ENCODE measurements at places on chromosomes 2 and 18.
A peak's percentile ranks its signal among the peaks of the same experiment; 100 is the strongest.

GRCh38 chr2:10449838-10450691 lies 1.9 kb upstream of the ODC1 start:
- DNase-seq: no peak

GRCh38 chr18:3211236-3211992 lies 8.4 kb downstream of the MYOM1 start:
- DNase-seq: no peak

GRCh38 chr2:171187177-171187576 lies 26.5 kb upstream of the TLK1 start:
- no peak for DNase-seq

- DNase-seq: peak; percentile 4
These were observed 106.4 kb downstream of the POLE4 start for GRCh38 chr2:75064691-75065396.

DNA sequence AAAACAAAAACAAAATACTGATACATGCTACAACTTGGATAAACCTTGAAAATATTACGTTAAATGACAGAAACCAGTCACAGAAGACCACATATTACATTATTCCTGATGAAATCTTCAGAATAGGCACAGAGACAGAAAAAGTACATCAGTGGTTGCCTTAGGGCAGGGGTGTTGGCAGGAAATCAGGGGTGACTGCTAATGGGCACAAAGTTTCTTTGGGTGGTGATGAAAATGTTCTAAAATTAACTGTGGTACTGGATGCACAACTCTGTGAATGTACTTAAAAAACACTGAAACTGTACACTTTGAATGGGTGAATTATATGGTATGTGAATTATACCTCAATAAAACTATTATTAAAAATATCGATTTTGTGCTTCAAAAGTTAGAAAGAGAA lies 16.6 kb downstream of the NCKAP1 start:
- no peak for DNase-seq

- no peak for DNase-seq
These were observed 65.6 kb upstream of the ZNF385B start for GRCh38 chr2:179927041-179927440.

GRCh38 chr2:196361606-196362326 lies 190.4 kb upstream of the STK17B start:
- DNase-seq: no peak

- no peak for DNase-seq
These were observed 174.2 kb upstream of the EPAS1 start for GRCh38 chr2:46123013-46123412.

DNA sequence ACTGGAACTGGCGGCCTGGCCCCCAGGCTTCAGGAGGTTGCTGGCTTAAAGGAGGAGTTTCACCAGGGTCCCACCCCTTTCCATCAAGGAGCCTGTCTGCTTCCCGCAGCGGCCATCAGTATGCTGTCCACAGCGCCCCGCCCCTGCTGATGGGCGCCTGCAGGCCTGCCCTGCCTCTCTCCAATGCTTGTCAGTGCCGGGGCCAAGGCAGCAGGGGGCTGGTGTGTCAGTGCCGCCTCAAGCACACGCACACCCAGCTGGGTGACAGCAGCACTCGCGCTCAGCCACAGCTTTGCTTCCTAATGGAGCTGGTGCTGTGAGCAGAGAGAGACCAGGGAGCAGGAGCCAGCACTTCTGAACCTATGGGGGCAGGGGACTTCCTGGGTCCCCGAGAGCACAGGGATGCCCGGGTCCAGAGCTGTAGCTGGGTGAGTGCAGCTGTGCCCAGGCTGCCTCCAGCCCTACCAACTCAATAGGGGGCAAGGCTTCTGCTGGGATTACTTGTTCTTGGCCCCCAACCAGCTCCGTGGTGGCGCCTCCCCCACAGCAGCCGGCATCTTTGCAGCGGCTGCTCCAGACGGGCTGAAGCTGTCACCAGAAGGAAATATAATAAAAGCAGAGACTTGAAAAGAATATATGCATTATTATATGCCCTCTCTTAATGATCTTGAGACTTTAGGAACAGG lies 377.2 kb upstream of the LRATD1 start:
- DNase-seq: no peak

DNA sequence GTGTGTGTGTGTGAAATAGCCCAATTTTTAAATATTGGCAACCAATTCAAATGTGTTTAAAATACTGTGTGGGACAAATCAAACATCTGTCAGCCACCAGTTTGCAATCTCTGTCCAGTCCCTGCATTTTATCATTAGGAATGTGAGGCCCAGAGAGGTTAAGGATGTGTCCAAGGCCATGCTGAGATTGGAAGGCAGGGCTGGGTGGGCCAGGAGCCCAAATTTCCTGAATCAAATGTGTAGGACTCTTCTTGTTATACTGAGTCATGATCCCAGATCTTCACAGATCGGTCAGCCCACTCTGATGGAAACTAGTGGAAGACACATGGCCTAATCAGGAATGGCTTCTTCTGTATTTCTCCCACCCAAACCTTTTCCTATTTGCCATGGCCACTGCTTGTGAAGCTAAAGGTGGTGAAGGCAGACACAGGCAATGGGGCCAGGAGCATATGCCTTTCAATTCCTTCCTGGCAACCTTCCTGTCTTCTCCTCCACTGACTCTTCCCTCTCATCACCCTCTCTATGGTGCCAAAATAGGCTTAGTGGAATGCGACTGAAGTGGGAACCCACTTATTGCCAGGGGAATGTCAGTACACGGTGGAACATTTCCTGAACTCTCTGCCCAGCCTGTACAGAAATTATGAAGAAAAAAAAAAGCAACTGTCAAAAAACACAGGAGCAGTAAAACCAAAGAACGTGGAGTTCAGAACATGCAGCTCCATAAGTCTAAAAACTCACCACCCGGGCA lies 35.5 kb downstream of the ZEB2 start:
- DNase-seq: no peak

DNA sequence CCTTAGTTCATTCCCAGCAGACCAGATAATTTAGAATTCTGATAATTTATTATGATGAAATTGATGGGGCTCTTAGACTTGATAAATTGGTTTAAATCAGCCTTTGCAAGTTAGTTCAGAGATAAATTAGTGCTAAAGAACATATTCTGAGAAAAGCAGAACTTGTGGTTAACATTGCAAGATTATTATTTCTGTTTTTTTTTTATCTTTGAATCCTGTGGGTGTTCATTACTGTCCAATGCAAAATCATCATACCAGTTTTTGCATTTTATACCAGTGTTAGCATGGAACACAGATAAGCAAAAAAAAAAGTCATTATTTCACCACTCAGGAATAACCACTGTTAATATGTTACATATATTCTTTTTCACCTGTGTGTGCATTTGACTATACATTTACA lies 9.1 kb downstream of the SEPTIN2 start:
- no peak for DNase-seq

DNA sequence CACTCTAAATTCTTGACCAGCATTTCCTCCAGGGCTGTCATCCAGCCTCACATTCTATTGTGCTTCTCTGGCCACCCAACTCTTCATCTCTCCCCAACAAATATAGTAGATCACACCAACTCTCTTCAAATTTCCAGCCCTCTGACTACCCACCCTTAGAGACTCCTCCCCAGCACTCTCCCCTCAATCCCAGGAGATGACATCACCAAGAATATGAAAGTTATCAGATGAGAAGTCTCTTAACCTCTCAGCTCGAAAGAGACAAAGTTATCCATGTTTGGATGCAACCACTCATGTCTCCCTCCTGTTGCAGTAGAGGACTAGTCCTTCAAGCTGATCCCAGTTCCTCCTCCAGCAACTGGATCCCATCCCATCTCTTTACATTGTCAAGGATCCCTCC lies 47.1 kb downstream of the LBH start:
- DNase-seq: no peak

Measured in amygdala (tissue), 56 donors.